CD4-positive, CD25-positive, alpha-beta regulatory T cell (primary cell): ENCODE measurements at places on chromosomes 1 and 21. TPM values are rescaled to one million over a fixed set of nuclear protein-coding genes. Genes with fewer than 3 reads are reported as not detected.

The SNAPIN gene
- total RNA-seq = 21.5 TPM

The RIMKLA gene
- not detected for total RNA-seq

The ZNF691 gene
- 5.3 TPM for total RNA-seq

The OR2G2 gene
- not detected for total RNA-seq

The NOS1AP gene
- not detected for total RNA-seq

The ERG gene
- 1.5 TPM for total RNA-seq

The OR2T11 gene
- not detected for total RNA-seq

GRCh38 chr1:114745291-114745690 is 12.5 kb downstream of the CSDE1 start:
- DNase-seq = no peak

- no peak for DNase-seq
These were observed 8.2 kb upstream of the FNDC7 start for GRCh38 chr1:108704496-108704895.

DNA sequence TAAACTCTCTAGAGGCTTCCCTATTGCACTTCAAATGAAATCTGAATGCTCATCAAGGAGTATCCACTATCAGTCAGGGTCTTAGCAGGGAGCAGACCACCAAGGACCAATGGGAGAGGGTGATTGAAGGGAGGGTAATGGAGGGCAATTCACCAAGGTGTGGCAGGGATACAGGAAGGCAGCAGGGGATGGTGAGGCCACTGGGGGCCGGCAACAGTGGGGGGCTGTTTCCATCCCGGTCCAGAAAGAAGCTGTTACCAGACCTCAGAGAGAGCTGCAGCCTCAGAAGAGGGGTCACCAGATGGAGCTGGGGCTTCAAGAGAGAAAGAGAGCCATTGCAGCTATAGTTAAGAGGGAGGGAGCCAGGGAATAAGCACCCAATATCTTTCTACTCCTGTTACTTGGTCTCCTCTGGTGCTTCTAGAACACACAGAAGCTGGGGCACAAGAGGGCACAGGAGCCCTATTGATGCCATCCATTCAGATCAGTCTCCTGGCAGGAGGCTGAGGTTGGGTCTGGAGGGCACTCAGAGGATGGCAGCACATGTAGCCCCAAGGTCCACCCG is 417.6 kb downstream of the PTPRU start:
- no peak for DNase-seq

GRCh38 chr1:207284209-207284897 is 37.1 kb upstream of the CD55 start:
- DNase-seq = no peak

GRCh38 chr1:54404263-54404662 is 1.9 kb downstream of the SSBP3 start:
- no peak for DNase-seq

GRCh38 chr1:171014880-171015279 is 75.8 kb upstream of the FMO3 start:
- DNase-seq = no peak

- DNase-seq = no peak
These were observed 10.3 kb upstream of the EPS8L3 start for GRCh38 chr1:109773900-109774485.

DNA sequence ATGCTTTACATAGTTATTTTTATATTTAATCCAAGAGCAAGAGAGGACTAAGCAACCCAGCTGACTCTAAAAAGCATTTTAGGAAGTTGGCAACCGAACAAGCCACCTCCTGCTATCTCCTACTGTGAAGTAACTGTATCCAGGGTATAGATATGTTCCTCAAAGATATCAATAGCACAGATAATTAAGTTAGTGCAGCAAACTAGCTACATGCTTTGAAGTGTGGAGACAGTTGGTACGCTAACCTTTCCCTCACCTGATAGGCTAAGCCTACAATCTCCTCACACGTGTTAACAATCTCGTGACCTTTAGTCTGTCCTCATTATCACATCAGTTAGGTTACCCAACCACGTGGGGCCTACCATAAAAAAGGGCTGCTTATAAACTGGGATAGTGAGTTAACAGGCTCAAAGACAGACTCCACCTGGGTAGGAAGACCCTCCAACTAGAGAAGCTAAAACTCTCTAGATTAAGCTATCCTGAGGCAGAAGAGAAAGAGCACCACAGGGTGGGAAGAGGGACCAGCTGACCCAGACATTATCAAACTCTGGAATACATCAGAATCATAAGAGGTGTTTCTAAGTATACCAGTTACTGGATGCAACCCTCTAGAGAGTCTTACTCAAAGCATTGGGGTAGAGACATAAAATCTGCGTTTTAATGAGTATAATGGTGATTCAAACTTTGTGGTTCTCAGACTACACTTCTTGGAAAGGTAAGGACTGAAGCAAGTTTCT is 340.1 kb upstream of the ESRRG start:
- no peak for DNase-seq

GRCh38 chr1:94954263-94955220 is 27.6 kb upstream of the CNN3 start:
- no peak for DNase-seq

DNA sequence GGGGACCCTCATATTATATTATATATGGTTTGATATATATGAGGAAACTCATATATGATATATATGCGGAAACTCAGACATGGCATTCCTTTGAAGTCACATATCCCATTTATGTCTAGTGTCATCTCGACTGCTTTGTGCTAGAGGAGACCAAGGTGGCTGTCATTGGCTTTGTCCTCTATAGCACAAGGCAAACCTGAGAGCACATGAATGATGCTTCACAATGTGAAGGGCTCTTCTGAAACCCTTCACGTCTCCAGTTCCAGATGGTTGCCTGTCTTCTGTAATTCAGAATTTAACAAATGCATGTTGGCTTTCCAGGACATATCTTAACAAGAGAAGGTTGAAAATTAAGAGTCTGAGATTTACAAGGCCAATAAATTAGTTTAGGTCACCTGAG is 303.6 kb downstream of the BARHL2 start:
- no peak for DNase-seq

DNA sequence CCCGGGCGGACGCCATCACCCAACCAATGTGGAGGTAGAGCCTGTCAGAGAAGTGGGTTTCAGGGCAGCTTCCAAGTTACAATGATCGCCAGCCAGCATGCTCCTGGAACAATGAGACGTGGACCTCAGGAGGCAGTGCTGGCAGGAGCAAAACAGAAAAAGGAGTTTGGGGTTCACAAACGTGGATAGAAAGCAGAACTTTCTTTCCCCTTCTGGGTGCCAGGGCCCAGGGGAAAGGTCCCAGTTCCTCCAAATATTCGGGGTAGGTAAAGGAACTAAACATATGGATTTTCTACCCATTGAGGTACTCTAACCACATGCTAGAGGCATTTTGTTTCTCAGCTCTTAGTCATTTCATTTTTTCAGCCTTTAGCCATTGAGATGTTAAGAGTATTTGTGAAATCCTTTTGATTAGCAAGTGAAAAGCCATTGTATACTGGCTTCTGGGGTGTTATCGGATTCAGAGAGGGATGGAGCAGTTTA is 488.4 kb upstream of the ADGRL2 start:
- no peak for DNase-seq

DNA sequence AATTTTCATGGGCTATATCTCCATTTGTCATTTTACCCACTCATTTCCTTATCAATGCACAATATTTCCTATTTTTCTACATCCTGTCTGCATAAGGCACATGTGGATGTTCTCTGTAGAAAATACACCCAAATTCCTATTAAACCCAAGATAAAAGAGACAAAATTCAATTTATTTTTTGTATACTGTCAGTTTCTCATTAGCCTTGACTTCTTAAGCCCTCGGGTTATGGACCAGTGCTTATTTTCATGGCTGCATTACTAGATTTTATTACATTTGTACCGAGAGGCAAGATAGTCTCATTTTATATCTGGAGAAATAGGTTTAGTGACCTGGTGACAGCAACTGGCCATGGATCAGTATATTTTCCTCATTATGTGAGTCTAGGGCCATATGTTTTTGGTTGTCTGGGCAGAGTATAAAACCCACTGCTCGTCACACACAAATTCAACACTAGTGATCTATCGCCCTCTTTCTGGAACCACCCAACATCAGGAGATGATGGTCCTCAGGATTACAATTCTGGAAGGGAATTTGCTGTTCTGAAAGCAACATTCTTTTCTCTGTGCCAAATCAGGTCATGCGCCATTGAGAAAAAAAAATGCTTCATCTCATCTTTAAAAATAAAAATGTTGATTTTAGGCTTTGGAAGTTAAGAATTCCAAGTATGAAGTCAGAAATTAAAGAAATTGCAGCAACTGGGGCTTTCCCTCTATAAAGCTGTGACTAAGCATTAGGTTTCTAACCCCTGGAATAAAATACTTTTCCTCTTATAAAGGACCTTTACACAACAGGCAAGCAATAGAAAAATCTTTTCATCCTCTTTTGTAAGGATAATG is 81.4 kb downstream of the ASTN1 start:
- DNase-seq = no peak

- DNase-seq = no peak
These were observed 194.8 kb downstream of the ZZZ3 start for GRCh38 chr1:77487631-77488030.

DNA sequence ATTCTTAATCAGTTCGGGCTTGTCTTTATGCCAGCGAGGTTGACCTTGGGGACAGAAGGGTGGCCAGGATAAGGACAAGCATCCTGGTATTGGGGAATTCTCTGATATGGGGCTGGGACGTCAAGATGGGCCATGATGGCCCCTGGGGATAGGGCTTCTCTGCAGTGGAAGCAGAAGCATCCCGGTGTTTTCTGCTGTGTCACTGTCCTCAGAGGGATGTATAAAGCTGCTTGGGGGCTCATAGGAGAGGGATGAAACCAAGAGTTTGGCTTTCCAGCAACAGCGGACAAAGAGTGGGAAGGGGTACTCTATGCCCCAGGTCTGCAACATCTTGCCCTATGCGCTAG is 1.4 kb upstream of the ATP1B1 start:
- DNase-seq = no peak

DNA sequence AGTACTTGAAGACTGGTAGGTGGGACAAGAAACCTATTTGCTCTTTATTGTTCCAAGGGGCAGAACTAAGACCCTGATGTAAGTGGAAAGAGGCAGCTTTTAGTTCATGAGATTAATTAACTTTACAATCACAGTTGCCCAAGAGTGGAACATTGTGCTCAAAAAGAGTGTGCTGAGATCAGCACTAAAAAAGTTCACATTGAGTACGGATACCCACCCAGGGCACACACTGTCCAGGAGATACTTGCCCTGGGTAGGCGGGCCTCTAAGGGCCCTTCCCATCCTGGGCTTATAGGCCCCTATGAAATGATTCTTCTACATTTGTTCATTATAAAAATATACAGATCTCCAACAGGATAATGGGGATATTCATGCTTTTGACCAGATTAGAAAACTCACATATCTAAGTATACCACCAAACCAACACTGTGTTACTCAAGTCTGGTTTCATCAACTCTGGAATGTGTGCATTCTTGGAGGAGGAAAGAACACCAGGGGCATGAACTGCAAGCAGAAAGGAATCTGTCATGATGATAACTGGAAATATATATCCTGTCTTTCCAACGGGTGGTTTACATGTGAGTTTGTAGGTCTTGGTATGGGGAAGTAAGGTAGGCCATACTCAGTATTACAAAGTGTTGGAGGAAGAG is 626.2 kb downstream of the SMYD3 start:
- no peak for DNase-seq

DNA sequence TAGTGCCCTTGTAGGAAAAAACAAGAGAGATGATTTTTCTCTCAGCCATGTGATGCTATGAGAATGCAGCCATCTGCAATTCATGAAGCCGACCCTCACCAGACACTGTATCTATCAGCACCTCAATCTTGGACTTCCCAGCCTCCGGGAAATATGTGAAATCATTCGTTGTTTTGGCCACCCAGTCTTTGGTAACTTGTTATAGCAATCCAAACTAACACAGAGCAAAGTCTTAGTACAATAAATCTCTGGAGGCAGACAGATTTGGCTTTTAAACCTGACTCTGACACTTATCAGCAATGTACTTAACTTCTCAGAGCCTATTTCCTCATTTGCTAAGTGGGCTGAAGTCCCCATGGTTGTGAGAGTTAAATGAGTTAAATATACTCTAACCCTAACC is 5.1 kb upstream of the MED18 start:
- no peak for DNase-seq

DNA sequence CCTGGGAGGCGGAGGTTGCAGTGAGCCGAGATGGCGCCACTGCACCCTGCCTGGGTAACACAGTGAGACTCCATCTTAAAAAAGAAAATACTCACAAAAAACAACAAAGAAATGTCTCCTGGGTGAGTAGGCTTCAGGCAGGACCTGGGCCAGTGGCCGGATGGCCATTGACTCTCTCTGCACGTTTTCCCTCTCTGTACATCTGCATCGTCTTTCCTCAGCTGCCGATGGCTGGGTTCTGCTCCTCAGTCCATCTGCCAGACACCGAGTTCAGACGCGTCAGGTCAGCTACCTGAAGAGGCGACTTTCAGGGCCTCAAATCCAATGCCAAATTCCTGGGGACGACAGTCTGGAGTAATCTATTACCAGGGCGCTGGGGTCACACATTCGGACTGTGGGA is 199.3 kb downstream of the CAMTA1 start:
- no peak for DNase-seq

DNA sequence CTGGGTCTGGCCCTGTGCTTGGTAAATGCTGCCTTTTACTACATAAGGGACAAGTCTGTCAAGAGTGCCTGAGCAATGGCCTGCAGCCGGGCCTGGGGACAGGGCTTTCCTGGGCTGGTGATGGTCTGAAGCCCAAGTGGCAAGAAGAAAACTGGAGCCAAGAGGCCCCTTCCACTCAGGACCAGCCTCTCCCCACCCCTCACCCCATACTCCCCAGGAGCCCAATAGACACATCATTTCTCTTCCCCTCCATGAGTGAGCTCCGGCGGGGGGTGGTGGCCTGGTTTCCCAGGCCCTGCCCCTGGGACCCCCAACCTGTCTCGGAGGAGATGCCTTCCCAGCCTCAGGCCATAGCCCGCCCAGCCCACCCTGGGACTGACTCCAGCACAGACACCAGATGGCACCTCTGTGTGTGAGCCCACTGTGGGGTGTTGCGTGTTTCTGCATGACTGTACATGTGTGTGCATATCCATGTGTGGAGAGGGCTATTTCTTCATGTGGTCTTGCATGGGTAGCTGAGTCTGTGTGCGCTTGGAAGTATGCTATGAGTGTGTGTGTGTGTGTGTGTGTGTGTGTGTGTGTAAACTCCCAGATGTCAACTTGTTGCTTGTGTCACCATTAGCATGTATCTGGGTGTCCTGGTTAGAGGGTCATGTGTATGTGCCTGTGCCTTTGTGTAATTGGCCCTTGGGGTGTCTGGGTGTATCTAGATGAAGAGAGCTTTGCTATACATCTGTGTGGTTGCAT is 14.3 kb upstream of the LRP8 start:
- no peak for DNase-seq
